AML-193 (cell line): ENCODE measurements at places on chromosomes 3 and 15.

- DNase-seq: no peak
Measured at GRCh38 chr3:190294030-190294429, 28.2 kb downstream of the CLDN1 start.

DNA sequence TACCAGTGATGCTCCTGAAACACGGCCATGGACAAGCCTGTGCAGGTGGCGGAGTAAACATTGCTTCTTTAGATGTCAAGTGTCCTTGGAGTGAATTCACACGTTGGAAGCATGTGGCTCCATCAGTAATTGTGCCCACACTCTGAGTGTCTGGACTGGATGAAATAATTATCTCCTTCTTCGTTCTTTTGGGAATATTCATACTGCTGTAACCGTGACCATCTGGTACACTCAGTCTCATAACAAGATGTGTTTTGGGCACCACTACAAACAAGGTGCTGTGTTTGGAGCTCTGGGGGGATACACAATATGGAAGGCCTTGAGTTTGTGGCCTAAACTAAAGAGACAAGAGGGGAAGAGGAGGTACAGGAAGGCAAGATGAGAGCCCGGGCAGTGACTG, 165.6 kb downstream of the APBA2 start:
- DNase-seq: no peak

- DNase-seq: no peak
Measured at GRCh38 chr15:94417501-94418293, 186.3 kb downstream of the MCTP2 start.

GRCh38 chr15:99371180-99372103, 120.2 kb downstream of the LRRC28 start:
- DNase-seq: no peak

GRCh38 chr15:48647962-48648361, 2.5 kb upstream of the FBN1 start:
- no peak for DNase-seq
